ENCODE measurements at places on chromosomes 13 and 19.

DNA sequence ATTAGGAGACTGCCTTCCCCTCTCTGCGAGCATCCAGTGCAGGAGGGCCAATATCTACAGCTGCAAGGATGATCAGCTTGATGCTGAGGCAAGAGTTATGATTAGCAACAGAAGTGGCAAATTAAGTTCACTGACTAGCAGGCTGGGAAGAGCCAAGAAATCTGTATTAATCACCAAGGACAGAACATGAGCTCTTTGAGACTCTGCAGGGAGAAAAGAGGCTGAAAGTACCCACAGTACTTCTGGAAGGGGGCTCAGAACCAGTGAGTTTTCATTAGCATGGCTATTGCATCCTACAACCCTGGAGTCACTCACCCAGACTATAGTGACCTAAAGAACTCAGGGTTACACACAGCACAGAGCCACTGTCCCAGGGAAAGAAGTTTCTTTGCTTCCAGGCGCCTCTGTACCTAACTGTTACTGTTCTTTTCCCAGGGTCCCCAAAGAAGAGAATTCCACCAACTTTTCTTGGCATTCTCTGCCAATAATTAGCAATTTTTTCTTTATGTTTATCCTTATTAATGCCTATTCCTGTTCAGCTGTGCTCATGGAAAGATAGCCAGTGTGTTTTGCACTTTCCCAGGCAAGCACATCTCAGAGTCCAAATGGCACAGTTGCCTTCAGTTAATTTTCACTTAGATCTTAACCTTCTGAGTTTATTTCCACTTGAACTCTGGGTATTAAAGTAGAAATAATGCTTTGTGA is 25.8 kb upstream of the MEDAG start:
- no peak for DNase-seq

GRCh38 chr13:49622174-49622946 is 5.9 kb upstream of the ARL11 start:
- DNase-seq = no peak

- DNase-seq = no peak
Measured at GRCh38 chr13:42413484-42413815, 141.5 kb downstream of the AKAP11 start.

GRCh38 chr19:53882391-53883050 is 524 bp downstream of the PRKCG start:
- no peak for DNase-seq

DNA sequence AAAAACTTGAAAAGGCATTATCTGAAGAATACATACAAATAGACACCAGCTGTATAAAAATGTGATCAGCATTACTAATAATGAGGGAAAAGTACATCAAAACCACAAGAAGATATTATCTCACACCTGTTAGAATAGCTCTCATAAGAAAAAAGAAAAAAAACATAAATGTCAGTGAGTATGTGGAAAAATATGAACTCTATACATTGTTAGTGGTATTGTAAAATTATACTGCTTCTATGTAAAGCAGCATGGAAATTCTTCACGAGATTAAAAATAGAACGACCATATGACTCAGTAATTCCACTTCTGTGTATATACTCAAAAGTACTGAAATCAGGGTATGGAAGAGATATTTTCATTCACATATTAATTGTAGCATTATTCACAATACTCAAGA is 1146.4 kb downstream of the SLITRK5 start:
- no peak for DNase-seq

GRCh38 chr13:34720618-34721017 is 221.5 kb upstream of the NBEA start:
- DNase-seq = no peak

DNA sequence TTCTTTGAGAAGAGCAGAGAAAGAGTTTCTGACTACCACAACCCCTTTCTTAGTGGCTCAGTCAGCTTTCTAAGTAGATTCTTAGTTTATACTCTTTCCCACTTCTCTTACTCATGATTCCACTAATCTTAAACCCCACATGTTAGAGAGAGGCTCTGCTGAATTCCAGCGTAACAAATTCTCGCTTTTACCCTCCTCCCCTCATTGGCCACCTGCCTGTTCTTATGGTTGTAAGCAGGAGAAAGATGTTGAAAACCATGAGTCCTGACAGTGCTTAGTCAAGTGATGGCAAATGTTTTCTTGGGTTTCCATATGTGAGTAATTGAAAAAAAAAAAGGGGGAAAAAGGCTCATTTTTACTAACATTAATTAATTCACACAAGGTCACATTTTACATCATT is 125.9 kb downstream of the ZDHHC20 start:
- DNase-seq = no peak

DNA sequence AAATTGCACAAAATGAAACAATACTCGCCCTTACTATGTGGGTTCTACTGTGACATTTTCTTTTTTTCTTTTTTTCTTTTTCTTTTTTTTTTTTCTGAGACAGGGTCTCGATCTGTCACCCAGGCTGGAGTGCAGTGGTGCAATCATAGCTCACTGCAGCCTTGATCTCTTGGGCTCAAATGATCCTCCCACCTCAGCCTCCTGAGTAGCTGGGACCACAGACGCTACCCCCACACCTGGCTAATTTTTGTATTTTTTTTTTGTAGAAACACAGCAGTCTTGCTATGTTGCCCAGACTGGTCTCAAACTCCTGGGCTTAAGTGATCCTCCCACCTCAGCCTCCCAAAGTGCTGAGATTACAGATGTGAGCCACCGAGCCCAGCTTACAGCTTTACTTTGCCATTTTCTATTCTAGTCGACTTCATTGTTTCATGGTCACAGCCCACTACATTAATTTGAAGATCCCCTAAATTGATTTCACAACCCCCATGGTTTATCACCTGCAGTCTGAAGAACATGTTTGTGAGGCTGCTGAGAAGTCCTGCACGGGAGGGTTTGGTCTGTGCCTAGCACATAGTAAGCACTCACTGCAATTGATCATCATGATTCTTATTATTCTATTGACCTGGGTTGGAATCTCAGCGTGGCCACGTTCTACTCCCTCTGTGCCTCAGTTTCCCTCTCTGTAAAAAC is 3.8 kb downstream of the BCL3 start:
- DNase-seq = no peak

GRCh38 chr19:16139752-16140151 is 3.7 kb upstream of the HSH2D start:
- no peak for DNase-seq

DNA sequence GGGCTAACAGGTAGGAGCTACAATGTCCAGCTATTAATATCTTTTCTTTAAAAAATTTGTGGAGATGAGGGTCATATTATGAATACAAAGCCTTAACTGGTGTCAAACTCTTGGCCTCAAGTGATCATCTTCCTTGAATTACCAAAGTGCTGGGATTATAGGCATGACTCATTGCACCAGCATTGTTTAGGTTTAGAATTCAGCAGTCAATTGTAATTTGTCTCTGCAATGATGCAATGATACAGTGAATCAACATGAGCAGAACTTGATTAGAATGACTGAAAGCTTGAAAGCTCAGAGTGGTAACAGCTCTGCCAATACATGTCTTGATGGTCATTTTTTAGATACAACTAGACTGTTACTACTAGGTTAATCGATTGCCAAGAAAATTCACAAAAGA is 752.8 kb upstream of the MIR17HG start:
- DNase-seq = no peak

GRCh38 chr19:47652285-47652684 is 43.4 kb downstream of the BICRA start:
- DNase-seq = no peak

GRCh38 chr19:45660636-45661035 is 7.4 kb upstream of the GIPR start:
- DNase-seq = no peak

GRCh38 chr13:27403727-27404385 is 20.6 kb upstream of the GTF3A start:
- DNase-seq = no peak

DNA sequence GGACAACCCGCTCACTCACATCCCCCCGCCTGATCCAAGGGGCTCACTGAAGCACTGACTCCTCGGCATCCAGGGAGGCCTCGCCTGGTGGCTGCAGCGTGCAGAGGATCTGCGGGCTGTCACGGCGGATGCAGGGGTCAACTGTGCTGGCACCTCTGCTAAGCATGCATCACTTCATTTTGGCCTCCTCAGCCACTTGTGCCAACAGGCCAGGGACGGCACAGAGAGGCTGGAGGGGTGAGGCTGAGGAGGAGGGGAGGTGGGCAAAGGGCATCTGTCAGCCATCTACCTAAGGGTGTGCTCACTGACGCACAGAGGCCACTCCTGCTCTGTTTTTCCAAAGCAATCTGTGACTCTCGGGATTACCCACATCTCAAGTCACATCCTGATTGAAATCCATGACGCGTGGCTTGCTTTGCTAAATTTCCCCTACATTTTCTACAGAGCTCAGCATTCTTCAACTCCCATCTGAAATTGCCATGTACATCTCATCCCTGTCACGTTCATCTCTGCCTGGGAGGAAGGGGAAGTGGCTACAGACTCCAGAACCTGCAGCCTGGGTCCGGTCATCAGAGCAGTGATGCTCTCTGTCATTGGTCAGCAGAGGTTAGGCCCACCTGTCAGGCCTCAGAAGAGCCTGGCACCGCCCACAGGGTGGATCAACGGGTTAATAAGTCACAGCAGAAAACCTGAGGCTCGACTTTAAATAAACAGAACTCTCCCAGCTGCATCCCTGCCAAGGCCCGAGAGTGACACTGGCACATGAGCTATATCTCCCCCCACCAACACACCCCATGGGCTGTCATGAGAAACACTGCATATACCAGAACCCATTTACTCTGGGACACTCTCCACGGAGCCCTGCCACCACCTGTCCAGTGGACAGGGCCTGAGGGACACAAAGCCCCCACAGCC is 17.6 kb downstream of the ELL start:
- DNase-seq = no peak

GRCh38 chr19:53554804-53555203 is 16.9 kb downstream of the ZNF331 start:
- no peak for DNase-seq

DNA sequence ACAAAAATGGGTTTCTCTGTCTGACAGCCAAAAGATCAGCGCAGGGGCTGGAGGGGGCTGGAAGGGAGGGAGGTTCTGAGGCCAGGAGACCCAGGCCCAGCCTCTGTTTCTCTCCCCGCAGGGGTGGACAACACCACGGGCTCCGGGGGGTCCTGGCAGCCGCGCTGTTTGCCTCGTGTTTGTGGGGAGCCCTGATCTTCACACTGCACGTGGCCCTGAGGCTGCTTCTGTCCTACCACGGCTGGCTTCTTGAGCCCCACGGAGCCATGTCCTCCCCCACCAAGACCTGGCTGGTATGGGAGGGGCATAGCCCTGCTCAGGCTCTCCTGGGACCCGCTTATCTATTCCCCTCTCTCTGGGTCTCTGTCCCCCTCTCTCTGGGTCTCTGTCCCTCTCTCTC is 9.6 kb downstream of the CPT1C start:
- DNase-seq = no peak

- no peak for DNase-seq
Measured at GRCh38 chr13:59745392-59745788, 418.3 kb downstream of the DIAPH3 start.

DNA sequence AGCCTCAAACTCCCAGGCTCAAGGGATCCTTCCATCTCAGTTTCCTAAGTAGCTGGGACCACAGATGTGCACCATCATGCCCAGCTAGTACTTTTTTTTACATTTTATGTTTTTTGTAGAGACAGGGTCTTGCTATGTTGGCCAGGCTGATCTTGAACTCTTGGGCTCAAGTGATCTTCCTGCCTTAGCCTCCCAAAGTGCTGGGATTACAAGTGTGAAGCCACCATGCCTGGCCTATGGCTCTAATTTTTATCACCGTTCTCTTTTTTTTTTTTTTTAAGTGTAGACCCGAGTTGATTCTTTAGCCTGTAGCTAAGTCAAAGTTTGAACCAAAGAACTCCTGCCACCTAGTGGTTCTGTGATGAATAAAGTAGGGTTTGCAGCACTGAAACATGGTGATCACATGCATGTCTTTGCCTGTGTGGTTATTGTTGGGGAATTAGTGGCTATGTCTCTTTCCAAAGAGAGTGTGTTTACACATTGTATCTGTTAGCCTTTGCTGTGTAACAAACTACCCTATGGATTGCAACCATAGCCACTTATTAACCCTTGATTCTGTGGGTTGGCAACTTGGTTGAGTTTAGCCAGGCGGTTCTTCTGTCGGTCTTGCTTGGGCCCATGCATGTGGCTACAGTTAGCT is 11.6 kb downstream of the NFILZ start:
- DNase-seq = peak; percentile 51

DNA sequence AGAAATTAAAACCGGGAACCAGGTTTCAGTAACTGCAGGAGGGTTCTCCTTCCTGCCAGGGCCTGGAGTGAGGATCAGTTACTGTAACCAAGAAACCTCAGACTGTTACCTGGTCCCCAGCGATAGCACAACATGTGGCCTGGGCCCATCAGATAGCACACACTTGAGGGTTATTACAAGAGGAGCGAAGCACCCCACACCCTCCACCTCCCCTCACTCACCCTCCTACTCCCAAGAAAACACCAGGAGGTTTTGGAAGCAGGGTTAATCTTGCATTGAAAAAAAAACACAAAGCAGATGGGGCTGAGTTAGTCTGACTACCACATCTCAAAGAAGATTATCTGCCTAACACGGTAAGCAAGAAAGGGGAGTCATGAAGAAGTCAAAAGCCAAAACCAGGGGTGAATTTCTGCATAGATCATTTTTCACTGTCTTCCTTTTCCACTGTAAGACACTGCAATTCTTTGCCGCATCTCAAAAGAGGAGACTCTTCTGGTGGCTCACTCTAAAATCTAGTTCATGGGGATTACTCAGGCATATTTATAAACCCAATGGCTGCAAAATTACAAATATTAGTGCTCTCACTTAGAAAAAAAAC is 75.9 kb upstream of the DOCK9 start:
- DNase-seq = no peak

- DNase-seq = peak; percentile 43
Measured at GRCh38 chr19:3506384-3507340, 551 bp downstream of the FZR1 start.

DNA sequence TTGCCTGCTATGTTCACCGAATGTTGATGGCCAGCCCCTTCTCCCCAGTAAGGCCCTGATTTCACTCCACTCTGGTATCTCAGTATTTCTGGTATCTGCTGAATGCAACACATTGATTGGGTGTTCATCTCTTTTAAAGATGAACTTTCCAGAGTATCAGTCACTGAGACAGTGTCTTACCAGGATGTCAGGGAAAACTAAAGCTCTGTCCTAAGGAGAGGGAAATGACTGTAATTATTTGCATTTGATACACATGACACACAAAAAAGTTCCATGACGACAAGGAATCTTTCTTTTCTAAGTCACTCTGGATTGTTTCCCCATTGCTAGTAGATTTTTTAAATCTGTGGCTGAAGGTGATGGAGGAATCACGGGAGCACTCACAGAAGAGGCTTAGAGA is 2.2 kb downstream of the GPC5 start:
- DNase-seq = no peak

DNA sequence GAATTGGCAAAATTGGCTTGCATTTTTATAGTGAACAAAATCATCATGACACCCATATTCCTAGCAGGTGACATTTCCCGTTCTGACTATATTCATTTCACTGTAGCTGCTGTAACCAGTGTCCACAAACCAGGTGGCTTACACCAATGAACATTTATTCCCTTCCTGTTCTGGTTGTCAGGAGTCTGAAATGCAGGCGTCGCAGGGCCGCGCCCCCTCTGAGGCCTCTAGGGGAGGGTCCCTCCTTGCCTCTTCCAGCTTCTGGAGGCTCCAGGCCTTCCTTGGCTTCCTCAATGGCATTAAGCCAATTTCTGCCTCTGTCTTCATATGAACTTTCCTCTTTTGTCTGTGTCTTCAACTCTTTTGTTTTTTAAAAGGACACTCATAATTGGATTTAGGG is 6.5 kb upstream of the RLN3 start:
- no peak for DNase-seq

GRCh38 chr19:45884682-45885555 is 1.0 kb downstream of the IRF2BP1 start:
- DNase-seq = no peak

GRCh38 chr13:34004676-34005075 is 186.7 kb downstream of the RFC3 start:
- DNase-seq = no peak

Data from germinal center (tissue), 1 donor.